ENCODE measurements at places on chromosomes 5 and 9.

DNA sequence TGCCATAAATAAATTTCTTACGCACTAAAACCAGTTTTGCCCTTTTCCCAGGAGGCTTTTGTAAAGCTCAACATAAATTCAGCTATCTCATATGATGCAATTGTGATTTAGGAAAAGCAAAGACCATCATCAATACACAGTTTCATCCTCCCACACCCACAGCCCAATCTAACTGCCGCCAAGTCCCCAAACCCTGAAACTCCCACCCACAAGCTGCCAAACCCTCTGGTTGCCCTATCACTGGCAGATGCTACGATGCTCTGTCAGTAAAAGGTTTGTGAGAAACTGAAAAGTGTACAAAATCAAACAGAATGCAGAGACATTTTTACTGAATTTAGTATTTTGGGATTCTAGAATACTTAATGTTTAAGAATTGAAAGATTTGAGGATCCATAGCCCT, 42.8 kb upstream of the NR4A3 start:
- H3K36me3 ChIP-seq, result no peaks in the 10 kb centered on the region
- H3K27me3 ChIP-seq, result no peaks in the 10 kb centered on the region
- no peak overlapping the region for H3K4me3 ChIP-seq
- DNase-seq, result no peak

DNA sequence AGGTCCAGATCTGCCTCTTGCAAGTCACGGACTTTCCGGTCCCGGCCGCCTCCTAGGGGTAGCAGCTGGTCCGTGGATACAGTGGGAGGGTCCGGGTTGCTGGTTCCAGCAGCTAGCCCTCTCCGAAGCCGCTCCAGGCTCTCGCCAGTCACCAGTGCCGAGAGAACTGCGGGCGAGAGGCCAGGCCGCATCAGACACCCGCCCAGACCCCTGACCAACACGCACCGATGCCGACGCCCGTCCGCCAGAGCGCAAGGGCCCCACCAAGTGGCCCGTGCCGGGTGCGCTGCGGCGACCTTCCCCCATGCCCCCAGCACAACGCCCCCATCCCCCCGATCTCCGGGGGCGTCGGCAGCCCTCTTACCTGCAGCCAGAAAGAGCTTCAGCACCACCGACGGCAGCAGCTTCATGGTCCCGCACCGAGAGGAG, 470 bp downstream of the HBEGF start:
- no peaks in the 10 kb centered on the region for H3K27me3 ChIP-seq
- DNase-seq, result no peak
- peaks cover 27% of the 10 kb centered on the region for H3K4me1 ChIP-seq
- H3K4me3 ChIP-seq, result peak overlapping the region; percentile 60
- no peaks in the 10 kb centered on the region for H3K36me3 ChIP-seq

DNA sequence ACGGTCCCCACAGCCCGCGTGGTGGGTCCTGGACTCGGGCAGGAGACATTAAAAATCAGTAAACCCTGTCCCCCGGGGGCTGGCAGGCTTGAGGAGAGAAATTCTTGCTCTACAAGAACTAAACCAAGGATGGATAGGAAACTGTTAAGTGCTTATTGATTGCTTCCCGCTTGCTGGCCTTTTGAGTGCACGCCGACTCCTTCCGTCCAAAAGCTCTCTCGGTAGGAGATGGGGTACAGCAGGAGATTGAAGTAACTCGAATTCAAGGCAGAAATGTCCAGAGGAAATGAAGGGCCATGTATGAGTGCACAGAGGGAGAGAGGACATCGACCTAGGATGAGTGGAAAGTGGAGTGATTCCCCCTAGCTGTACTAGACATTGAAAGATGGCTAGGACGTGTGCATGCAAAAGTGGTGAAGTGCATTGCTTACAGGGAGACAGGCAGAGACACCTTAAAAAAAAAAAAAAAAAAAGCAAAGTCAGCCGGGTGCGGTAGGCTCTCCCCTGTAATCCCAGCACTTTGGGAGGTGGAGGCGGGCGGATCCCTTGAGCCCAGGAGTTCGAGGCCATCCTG, 923 bp downstream of the RECK start:
- H3K4me3 ChIP-seq, result peak overlapping the region; percentile 88
- peak overlapping the region; percentile 62 for H3K27ac ChIP-seq
- H3K36me3 ChIP-seq, result no peaks in the 10 kb centered on the region
- peaks cover 15% of the 10 kb centered on the region for H3K4me1 ChIP-seq

DNA sequence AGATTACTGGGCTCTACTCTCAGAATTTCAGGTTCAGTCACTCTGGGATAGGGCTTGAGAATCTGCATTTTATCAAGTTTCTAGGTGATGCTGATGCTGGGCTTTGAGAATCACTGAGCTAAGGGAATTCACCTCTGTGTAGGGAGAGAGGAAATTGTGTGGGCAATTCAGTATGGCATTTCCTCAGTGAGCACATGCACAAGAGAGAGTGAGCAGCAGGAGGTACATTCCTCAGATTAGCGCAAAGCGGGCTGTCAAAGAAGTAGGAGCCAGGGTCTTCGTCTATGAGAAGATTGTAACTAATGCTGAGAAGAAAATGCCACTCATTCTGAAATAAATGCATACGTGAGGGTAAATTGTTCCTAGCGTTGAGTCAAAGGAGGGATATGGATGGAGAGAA, 175.9 kb downstream of the KIF4B start:
- no peaks in the 10 kb centered on the region for H3K4me1 ChIP-seq
- no peaks in the 10 kb centered on the region for H3K27me3 ChIP-seq
- H3K4me3 ChIP-seq, result no peak overlapping the region
- DNase-seq, result no peak

DNA sequence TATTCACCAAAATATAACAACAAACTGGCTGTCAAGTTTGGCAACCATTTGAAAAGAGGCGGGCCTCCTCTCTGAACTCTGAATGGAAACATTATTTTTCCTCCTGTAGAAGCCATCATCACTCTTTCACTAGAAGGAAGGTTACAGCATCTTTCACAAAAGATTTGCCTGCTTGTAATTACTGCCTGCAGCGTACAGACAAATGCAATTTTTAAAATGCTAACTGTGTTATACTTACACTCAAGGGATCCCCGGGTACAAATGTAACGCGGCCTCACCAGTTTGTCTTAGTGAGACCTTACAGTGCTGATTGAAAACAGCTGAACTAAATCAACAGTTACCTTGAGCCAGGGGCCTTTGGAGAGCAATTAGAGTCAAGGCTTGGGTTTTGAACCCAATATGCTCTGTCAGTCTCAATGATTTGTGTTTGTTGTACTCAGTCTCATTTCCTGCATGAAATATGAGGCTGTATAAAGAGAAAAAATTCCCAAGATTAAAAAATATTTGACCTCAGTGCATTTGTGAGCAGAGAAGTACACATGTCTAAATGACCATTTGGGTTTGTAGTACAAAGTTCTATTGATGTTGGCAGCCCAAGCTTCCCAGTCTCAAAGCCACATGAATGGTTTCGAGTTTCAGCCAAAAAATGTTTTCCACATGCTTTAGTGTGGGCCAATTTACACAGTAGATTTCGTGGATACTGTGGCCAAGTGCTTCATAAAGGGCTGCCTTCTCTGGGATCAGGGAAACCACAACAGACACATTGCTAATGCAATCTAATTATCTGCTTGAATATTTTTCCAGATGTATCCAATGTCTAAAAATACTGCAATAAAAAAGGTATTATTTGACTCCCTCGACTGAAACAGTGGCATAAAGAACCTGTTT, 500.0 kb downstream of the SPATA31D1 start:
- H3K27me3 ChIP-seq, result no peaks in the 10 kb centered on the region
- H3K4me1 ChIP-seq, result no peaks in the 10 kb centered on the region
- H3K27ac ChIP-seq, result no peak overlapping the region

DNA sequence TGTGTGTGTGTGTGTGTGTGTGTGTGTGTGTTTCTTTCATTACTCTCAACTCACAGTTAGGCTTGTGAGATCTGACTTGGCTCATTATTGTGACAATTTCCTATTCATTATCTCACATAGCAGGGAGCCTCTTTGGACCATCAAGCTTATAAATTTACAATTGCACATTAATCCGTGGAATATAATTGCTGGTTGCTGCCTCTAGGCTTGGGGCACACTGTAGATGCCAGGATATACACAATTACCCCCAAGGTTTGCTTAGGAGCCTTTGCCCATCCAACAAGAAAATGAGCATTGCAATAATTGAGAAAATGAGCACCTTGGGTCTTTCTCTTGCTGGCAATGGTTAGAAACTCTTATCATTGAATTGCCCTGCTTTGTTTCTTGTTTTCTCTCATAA, 161.6 kb upstream of the DMRTA1 start:
- H3K4me3 ChIP-seq, result no peak overlapping the region
- H3K36me3 ChIP-seq, result no peaks in the 10 kb centered on the region
- no peaks in the 10 kb centered on the region for H3K27me3 ChIP-seq
- no peaks in the 10 kb centered on the region for H3K4me1 ChIP-seq
- DNase-seq, result no peak

GRCh38 chr5:174690271-174690670, 34.1 kb upstream of the MSX2 start:
- H3K27me3 ChIP-seq, result peaks cover 11% of the 10 kb centered on the region
- H3K4me3 ChIP-seq, result no peak overlapping the region
- no peaks in the 10 kb centered on the region for H3K4me1 ChIP-seq
- DNase-seq, result no peak
- H3K36me3 ChIP-seq, result no peaks in the 10 kb centered on the region

DNA sequence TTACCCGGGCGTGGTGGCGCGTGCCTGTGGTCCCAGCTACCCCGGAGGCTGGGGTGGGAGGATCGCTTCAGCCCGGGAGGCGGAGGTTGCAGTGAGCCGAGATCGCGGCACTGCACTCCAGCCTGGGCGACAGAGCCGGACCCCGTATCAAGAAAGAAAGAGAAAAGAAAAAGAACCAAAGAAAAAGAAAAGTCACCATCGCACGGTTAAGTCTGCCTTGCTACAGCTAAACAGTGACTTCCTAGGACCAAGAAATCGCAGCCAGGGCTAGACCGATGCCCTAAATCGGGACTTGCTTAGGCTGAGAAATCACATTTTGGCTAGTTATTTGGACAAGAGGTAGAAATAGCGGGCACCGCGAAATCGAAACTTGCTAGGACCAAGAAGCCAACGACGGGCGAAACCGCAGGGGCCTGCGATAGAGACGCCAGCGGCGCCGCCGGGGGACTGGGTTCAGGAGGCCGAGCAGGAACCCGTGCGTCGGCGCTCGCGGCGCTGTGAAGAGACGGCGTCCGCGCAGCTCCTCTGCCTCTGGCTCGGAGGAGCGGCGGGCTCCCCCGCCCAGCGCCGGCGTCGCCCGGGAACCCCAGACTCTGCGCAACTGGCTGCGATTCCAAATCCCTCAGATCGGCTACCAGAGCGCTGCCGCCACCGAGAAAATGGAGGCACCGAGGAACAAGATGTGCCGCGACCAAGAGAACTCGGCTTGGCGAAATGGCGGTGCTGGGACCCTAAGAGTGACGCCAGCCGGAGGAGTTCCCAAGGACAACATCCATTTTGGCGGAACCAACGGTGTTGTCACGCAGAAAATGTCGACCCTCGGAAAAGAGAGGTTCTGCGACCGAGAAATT, 26.1 kb upstream of the ANXA2R start:
- peaks cover 6% of the 10 kb centered on the region for H3K36me3 ChIP-seq
- peak; percentile 67 for DNase-seq
- H3K27ac ChIP-seq, result peak overlapping the region; percentile 97
- peak overlapping the region; percentile 85 for H3K4me3 ChIP-seq

GRCh38 chr9:133713150-133713959, 24.8 kb downstream of the SARDH start:
- no peak overlapping the region for H3K4me3 ChIP-seq
- no peaks in the 10 kb centered on the region for H3K27me3 ChIP-seq
- no peak for DNase-seq
- no peaks in the 10 kb centered on the region for H3K36me3 ChIP-seq
- H3K27ac ChIP-seq, result no peak overlapping the region
- peaks cover 12% of the 10 kb centered on the region for H3K4me1 ChIP-seq

DNA sequence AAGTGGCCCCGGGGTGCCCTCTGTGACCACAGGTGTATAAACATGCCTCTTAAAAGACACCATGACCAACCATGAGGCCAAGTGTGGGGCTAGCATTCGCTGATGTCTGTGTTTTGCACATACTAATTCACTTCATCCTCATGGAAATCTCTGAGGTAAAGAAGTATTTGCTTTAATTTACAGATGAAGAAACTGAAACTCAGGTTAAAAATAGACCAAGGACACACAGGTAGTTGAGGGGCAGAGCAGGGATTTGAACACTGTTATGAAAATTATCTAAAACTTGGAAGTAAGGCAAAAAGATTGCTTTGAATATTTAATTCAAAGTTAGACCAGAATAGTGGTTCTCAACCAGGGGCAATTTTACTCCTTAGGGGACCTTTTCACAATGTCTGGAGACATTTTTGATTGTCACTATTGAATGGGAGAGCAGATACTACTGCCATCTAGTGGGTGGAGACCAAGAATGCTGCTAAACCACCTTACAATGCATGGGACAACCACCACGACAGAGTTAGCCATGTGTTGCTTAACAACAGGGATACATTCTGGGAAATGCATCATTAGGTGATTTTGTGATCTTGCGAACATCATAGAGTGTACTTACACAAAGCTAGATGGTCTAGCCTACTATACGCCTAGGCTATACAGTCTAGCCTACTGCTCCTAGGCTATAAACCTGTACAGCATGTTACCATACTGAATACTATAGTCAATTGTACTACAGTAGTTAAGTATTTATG, 8.0 kb upstream of the FXN start:
- peaks cover 17% of the 10 kb centered on the region for H3K4me1 ChIP-seq
- H3K4me3 ChIP-seq, result no peak overlapping the region
- H3K27ac ChIP-seq, result no peak overlapping the region
- no peaks in the 10 kb centered on the region for H3K36me3 ChIP-seq
- H3K27me3 ChIP-seq, result no peaks in the 10 kb centered on the region

- no peaks in the 10 kb centered on the region for H3K4me1 ChIP-seq
- H3K27me3 ChIP-seq, result no peaks in the 10 kb centered on the region
- no peak overlapping the region for H3K27ac ChIP-seq
- H3K4me3 ChIP-seq, result no peak overlapping the region
- no peaks in the 10 kb centered on the region for H3K36me3 ChIP-seq
Observed at GRCh38 chr5:91020065-91020800, 362.9 kb downstream of the ARRDC3 start.

- peaks cover 83% of the 10 kb centered on the region for H3K36me3 ChIP-seq
- H3K4me3 ChIP-seq, result no peak overlapping the region
- H3K27ac ChIP-seq, result no peak overlapping the region
- DNase-seq, result no peak
- no peaks in the 10 kb centered on the region for H3K27me3 ChIP-seq
Observed at GRCh38 chr5:169695025-169695625, 58.0 kb downstream of the DOCK2 start.

- no peak for DNase-seq
- H3K27ac ChIP-seq, result no peak overlapping the region
- H3K27me3 ChIP-seq, result no peaks in the 10 kb centered on the region
Observed at GRCh38 chr5:121138495-121138907, 674.4 kb downstream of the PRR16 start.

GRCh38 chr9:131092548-131093440, 3.5 kb upstream of the AIF1L start:
- DNase-seq, result no peak
- H3K4me1 ChIP-seq, result peaks cover 8% of the 10 kb centered on the region
- H3K36me3 ChIP-seq, result no peaks in the 10 kb centered on the region
- no peak overlapping the region for H3K4me3 ChIP-seq

GRCh38 chr5:9713356-9713755, 83.2 kb upstream of the TAS2R1 start:
- H3K4me1 ChIP-seq, result no peaks in the 10 kb centered on the region
- no peak for DNase-seq
- H3K27ac ChIP-seq, result no peak overlapping the region
- H3K4me3 ChIP-seq, result no peak overlapping the region
